Kidney glomerular epithelial cell (primary cell): ENCODE measurements at places on chromosomes 12 and 14.

GRCh38 chr14:95006051-95006450 is 151.3 kb downstream of the DICER1 start:
- DNase-seq: no peak

- no peak for DNase-seq
Observed at GRCh38 chr12:75374971-75375370, 15.9 kb upstream of the GLIPR1L2 start.

- DNase-seq: peak; percentile 1
Observed at GRCh38 chr12:5586201-5586600, 154.3 kb downstream of the NTF3 start.

- peak; percentile 6 for DNase-seq
Observed at GRCh38 chr14:77372304-77372841, 4.5 kb downstream of the TMED8 start.

DNA sequence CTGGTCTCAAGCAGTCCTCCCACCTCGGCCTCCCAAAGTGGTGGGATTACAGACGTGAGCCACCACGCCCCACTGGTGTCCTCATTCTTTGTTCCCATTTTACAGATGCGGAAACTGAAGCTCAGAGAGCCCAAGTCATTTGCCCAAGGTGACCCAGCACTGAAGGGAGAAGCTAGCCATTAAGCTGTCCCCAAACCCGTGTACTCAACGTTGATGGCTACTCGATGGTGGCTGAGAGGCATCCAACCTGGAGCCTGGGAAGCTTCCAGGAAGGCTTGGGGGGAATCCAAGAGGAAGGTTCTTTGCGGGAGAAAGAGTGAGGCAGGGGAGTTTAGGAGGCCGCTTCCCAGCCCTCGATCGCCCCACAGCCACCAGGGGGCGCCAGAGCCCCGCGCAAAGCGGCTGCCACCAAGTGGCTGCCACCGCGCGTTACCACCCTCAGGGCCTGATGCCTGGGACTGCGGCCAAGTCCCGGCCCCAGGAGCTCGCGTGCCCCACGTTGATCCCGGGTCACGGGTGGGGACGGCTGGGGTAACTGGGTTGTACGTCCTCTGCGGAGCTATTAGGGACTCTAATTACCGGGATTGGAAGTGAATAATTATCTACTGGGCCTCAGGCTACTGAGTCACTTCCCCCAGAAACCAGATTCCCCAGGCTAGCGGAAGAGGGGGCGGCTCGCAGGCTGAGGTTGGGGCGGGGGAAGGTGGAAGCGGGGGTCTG is 8.8 kb upstream of the SH2B3 start:
- DNase-seq: peak; percentile 67

DNA sequence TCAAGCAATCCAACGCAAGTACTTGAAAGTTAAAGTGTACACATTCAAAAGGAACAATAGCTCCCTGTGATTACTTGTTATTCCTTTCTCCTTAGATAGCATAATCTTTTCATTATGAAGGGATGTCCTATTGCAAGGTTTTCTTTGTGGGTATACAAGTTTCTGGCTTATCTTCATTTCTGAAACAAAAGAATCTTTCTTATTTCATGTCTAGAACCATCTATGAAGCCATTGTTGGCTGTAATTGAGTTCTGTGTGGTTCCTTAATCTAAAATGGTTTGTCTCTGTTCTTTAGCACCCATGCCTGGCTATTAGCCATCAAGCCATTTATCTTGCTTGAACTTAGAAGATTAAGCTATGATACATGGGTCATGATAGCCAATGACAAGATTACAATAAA is 95.0 kb downstream of the VEZT start:
- no peak for DNase-seq

GRCh38 chr14:51744372-51745130 is 92.8 kb downstream of the FRMD6 start:
- no peak for DNase-seq

DNA sequence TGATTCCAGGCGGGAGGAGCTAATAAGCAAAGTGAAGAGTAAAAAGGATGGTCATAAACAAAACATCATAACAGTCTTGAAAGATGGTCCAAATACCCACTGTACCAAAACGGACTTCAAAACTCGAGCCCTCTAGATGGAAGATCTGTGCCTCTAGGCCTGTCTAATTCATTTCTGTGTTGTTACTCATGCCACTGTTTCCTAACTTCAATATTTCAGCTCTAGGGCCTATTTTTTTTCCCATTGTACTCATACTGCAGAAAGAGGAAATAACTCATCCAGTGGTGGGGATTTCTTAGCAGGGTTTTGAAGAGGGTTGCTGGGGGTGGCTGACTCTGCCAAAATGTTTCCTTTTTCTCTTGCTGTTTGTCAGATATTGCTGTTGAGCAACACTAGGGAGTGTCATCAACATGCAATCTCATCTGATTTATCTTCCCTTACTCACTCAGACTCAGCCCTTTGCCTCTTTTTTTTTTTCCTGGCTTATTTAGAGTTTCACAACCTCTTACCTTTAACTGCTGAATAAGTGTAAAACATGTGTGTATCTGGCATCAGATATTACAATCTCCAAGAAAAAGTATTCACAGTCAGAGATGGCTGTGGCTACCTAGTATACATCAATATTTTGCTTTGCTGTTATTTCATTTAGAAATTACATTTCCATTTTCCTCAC is 189.6 kb downstream of the DUSP6 start:
- DNase-seq: peak; percentile 88

DNA sequence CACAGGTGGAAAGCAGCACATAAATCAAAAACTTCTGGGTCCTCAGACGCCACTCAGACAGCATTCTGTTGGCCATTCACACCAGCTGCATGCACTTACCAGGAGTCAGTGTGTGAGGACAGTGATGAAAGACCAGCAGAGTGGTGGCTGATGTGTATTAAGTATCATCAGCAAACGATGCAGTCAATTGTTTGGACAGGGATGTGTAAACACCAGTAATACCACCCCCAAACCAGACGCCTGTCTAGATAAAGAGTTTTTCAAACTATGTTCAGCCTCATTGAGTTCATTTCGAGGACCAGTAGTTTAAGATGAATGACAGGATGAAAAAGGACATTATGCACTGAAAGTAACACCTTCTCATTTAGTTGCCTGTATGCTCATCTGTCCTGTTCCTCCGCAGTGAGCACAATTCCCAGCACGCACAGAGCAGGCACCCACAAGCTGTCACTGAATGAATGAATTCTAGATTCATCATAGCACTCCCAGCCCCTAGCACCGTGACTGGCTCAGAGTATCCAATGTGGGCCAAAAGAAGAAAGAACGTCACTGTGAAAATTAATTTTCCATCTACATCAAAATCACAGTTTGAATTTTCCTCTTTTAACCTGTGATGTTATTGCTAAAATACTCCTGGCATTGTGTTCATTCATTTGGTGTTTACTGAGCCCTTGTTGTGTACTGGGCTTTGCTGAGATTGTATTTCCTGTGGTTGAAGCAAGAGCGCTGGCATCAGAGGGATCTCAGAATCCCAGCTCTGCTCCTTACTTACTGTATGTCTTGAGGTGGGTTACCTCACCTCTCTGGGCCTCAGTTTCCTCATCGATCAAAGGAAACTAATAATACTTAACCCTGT is 124.8 kb upstream of the NOS1 start:
- DNase-seq: peak; percentile 76

- no peak for DNase-seq
Observed at GRCh38 chr12:113097716-113098440, 37.7 kb downstream of the RASAL1 start.

DNA sequence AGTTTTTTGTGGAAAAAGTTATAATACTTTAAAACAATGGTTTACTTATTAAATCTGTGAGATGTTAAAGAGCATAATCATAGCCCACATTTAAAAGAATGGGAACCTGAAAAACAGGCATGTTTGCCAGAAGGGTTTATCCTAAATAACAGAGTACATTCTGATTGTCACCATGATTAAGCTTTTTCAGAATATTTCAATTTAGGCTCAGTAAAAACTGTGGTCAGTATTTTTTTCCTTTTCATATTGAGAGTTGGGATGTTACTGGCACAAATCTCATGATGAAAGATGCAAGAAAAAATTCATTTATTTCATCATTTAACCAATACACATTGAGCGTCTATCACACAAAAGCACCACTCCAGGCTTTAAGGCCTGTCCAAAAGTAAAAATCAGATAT is 18.6 kb downstream of the EPS8 start:
- no peak for DNase-seq

- DNase-seq: peak; percentile 19
Observed at GRCh38 chr14:94689218-94689984, 77.2 kb downstream of the SERPINA3 start.

- DNase-seq: no peak
Observed at GRCh38 chr12:51661836-51662235, 70.8 kb downstream of the SCN8A start.

DNA sequence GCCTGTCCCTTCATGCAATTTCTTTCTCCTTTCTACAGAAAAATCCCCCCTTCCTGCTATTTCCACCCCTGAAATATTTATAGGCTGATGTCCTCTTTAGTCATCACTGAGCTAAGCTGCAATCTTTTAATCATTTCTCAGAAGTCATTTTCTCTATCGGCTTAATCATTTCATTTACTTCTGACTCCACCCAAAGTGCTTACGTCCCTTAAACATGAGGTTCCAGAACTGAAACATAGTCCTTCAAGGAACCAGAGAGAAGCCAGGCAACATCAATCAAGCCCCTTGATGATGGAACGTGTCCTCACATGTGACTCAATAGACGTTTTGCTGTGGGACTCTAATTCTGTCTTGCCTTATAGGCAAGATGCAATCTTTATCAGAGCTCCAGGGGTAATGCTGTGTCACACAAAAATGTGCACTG is 148.7 kb upstream of the KRR1 start:
- peak; percentile 88 for DNase-seq

GRCh38 chr12:85179680-85180270 is 100.2 kb upstream of the ALX1 start:
- peak; percentile 75 for DNase-seq
